Fibroblast of lung (primary cell): ENCODE measurements at places on chromosomes 7 and 10.

DNA sequence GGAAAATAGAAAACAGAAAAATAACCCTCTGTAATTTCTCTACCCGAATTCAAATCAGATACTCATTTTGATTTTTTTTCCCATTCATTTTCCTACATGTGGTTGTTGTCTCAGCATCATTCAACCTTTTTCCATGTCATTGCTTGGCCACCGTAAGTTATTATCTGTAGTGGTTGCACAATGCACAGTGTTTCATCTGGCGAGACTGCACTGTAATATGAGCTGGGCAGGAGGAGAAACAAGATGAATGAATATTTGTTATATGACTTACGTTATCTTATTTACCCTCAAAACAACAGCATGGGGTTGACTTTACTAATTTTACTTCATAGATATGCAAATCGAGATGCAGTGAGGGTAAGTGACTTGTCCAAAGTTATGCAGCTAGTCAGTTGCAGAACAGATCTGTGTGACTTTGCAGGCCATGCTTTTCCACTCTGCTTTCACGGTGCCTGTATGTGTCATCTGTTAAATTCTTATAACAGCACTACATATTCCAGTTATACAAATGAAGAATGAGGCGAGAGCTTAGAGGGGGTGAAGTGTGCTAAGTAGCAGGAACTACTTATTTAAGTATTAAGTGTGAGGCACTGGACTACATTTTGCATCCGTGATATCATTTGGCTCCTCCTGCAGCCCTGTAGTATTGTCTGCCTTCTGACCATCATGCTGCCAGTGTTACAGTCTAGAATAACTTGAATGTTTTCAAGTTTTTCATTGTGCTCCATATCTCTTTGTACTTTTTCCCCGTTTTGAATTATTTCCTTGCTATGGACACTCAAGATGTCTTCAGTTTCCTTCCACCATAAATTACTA lies 56.7 kb downstream of the ZMYND11 start:
- peak; percentile 72 for DNase-seq

DNA sequence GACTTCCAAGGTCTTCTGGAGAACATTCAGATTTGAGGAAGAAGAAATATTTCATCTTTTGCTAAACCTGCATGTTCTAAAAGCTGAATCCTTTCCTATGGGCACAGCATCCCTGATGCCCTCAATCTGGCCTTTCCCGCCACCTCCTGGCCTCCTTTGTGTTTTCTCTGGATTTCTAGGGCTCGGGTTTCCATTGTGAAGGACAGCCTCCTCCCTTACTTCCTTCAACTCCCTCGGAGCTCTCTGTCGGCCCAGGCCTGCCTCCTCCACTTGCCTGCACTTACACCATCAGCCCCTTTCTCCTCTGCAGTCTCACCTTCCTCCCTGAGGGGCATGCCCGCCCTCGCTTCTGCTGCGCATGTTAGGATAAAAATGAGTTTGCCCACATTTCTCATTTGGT lies 75.4 kb downstream of the WIPF3 start:
- no peak for DNase-seq

GRCh38 chr7:38142736-38143135 lies 35.3 kb upstream of the STARD3NL start:
- DNase-seq = no peak

- DNase-seq = no peak
Measured at GRCh38 chr7:23212841-23213240, 31.0 kb downstream of the NUP42 start.

GRCh38 chr7:101201695-101202602 lies 1.1 kb upstream of the MOGAT3 start:
- no peak for DNase-seq

- DNase-seq = no peak
Measured at GRCh38 chr10:91565226-91565625, 67.6 kb downstream of the PPP1R3C start.

DNA sequence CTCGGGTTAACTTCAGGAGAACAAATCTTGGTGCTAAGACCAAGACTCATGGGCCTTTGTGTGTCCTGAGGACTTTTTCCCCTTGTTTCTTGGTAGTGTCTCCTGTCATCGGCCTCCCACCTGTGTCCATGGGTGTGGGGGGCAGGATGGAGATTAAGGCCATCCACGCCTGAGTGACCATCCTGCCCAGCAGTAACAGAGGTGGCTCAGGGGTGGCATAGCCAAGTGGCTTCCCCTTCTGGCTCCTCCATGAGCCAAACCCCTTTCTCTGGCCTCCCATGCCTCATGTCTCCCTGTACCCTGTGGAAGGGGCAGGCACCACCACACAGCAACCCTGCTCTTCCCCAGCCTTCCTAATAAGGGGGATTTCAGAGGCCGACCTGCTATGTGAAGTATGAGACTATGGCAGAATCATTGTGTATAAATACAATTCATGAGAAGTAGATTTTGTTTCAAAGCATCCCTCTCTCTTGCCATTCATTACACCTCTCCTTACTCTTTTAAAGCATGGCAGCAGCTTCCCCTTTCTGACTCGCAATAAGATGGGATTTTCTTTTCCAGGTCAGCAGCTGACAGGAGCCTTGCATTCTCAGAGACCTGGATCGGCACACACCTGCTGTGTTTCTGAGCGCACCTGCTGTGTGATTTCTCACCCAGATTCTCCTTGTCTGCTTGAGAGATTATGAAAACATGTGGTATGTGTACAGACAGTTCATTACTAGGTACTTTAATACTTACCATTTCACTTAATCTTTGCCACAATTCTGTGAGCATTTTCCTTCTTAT lies 102.5 kb downstream of the XPNPEP1 start:
- DNase-seq = no peak

DNA sequence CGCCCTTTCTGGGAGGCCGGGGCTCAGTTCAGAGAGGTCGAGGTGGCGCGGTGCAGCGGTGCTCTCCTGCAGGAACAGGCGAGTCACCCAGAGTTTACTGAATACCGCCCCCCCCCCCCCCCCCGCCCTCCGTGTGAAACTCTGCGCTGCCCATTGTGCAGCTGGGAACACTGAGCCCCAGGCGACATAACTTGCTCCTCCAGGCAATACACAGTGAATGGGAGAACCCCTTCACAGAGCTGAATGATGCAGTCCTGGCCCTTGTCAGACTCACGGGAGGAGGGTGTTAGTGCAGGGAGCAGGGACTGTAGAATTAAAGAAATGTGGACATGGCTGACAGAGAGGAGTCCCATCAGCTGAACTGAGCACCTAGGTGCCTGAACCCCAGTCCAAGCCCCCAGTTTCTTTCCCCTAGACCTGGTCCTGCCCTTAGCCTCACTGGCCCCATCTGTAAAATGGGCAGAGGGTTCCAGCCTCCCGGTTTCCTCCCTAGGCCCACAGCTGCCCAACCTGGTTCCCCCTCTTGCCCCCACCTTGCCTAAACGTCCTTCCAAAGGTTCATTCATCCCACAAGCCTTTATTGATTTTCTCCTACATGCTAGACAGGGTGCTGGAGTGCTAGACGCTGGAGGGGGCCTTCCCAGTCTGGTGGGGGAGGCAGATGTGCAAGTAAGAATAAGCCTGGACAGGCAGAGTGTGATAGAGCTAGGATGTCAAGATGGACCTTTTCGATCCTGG lies 869 bp upstream of the LOXL4 start:
- peak; percentile 36 for DNase-seq

DNA sequence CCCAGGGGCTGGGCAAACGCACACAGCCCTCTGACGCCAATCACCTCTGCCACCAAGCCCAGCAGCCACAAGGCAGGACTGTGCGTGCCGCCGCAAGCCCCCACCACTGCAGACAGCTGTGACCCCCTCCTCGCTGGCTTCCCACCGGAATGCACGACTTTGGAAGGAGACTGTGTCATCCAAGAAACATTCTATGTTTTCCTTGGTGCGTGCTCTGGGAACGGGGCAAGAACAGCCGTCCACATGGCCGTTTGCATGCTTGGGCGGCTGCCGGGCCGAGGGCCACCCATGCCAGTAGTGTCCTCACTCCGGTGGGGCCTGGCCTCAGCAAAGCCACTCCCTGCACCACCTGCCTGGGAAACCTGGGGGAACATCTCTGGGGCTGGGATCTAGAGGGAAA lies 17.6 kb upstream of the ELN start:
- peak; percentile 72 for DNase-seq

DNA sequence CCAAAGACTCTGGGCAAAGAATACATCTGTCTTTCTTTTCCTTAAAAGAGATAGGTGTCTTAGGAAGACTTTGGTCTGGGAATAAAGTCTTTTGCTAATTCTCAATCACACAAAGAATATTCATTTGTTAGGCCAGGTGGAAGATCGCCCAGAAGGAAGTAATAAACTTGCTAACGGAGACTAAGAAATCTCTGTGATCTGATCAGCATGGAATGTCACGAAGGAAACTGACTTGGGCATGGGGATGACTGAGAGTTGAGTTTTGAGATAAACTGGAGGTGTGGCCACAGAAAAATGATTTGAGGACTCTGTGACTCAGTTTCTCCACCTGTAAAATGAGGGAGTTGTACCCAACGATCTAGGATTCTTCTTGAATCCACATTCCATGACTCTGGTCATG lies 161.1 kb upstream of the SVIL start:
- no peak for DNase-seq
